ENCODE measurements at places on chromosomes 13 and 19.

DNA sequence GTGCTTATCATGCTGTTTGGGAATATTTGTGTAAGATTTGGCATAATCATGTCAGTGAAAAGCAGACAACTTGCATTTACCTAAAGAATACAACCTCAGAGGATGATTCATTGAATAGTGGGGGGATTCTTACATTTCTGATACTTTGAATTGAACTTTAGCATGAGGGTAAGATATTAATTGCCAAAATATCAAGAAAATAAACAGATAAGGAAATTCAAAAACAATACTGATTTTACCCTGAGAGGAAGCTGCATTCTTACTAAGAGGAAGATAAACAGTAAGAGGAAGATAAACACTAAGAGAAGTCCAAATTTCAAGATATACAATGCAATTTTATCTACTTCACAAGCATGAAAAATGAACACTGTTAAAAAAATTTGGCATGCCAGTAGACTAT lies 2564.3 kb upstream of the PCDH20 start:
- no peak for DNase-seq

DNA sequence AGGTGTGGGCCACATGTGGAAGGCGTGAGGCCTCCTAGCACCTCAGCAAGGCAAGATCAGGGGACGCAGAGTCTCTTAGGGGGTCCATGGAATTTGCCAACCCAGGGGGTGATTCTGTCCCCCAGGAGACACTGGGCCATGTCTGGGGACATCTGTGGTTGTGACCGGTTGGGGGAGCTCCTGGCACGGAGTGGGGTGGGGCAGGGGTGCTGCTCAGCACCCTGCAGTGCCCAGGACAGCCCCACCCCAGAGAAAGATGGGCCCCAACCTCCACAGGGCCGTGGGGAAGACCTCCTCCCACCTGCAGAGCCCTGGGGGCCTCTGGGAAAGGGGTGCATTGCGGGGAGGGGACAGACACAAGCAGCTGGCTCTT lies 4.0 kb downstream of the MKNK2 start:
- no peak for DNase-seq

DNA sequence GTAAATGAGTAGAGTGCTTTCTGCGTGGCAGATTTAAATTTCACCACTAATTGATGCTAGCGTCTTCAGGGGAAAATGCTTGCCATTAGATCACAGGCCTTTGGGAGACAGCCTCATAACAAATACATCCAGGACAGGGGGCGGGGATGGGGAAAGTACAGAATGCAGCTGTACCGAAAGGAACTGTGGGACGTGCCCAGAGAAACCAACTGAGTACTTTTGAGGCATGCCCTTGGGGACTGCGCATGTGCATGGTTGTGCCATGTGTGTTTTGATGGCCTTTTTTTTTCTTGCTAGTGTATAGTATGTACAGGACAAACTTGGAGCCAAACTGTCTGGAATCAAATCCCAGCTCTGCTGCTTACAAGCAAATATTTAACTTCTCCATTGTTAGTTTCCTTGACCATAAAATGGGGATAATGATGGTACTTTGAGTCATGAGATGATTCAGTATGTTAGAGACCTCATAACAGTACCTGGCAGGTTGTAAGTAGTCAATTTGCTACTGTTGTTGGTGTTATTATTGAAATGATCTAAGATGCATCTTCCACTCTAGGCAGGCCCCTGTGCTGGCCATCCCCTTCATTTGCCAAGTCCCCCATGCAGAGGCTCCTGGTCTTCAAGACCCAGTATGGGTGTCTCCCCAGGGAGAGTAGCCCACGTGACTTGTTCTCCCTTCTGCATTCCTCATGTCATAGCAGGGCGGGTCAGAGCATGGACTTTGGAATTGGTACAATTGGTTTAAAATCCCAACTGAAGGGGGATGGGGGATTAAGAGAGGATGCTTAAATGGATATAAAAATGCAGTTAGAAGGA lies 68.3 kb upstream of the NPAS1 start:
- DNase-seq, result no peak

DNA sequence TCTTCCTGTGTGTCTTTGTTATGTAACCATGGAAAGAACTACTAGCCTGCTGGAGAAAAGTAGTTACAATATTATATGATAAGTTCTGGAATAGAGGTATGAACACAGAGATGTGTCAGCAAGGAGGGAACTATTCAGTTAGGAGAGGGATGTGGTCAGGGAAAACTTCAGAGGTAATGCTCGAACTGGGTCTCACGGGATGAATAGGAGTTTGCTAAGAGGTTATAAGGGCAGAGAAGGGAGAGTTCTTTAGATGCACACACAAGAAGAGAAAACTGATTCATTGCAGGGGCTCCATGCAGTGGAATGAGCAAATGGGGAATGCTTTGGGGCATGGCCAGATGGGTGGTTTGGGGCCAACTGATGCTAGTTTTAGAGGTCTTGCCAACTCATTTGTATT lies 46.0 kb upstream of the SIAH3 start:
- DNase-seq, result no peak

DNA sequence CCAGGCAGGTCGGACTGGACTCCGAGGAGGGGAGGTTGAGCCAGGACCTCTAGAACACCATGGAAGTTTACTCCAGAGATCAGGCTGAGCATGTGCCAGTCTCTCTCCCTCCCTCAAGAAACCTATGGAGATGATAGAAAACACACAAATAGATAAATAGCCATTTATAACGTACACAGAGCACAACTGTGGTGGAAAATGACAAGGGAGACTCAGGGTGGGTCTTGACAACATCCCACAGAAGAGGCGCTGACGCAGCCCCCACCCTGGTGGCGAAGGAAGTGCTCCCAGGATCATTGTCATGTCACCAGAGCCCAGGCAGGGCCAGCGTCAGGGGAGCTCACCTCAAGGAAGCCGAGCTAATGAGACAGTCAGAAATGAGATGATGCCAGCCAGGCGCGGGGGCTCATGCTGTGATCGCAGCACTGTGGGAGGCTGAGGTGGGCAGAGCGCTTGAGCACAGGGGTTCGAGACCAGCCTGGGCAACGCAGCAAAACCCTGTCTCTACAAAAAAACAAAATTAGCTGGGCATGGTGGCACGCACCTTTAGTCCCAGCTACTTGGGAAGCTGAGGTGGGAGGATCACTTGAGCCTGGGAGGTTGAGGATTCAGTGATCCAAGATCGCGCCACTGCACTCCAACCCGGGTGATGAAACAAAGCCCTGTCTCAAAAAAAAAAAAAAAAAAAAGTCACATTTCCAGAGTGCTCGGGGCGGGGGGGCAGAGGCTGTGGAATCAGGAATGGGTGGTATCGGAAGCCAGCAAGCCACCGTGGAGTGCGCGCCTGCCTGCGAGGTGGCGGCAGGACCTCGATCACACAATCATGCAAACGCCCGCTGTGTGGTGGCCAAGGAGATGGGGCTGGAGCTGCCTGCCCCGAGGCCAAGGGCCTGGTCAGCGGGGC lies 178.4 kb downstream of the KDM4B start:
- no peak for DNase-seq

GRCh38 chr19:35437406-35437951 lies 10.6 kb upstream of the FFAR2 start:
- DNase-seq, result no peak

DNA sequence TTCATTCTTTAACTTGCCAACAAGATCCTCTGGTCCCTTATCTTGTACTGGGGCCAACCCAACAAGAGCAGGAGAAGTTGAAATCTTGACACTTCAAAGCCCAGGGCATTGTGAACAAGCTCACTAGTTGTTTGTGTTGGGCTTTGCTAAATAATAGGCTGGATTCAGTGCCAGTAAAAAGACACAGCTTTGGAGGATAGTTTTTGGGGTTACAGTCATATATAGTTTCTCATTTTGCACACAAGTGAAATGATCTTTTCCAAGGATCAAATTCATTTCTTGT lies 30.3 kb upstream of the LRCH1 start:
- no peak for DNase-seq

DNA sequence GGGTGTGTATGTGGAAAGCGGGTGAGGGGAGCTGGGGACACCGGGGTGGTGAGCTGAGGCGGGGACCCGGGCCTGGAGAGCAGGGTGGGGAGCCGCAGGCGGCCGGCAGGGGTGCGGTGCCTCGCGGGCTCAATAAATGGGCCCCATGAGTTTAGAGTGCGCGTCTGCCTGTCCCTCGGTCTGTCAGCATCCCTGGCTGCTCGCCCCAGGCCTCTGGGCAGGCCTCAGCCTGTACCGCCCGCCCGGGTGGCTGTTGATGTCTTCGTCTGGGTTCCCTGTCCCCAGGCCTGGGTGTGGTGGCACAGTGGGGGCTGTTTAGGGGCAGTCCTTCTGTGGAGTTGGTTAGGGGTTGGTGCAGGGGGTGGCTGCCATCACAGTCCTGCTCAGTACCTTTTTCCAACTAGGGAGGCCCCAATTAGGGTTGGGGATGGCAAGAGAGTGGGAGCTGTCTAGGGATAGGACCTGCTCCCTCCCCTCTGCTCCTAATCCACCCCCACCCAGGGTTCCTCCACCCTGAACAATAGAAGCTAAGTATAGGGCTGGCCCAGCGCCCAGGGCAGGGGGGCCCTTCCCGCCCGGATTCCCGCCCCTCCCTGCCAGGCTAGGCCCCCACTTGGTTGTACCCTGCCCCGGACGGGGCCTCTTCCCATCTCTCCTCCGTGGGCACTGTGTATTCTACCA lies 12.2 kb downstream of the CIC start:
- DNase-seq, result no peak

DNA sequence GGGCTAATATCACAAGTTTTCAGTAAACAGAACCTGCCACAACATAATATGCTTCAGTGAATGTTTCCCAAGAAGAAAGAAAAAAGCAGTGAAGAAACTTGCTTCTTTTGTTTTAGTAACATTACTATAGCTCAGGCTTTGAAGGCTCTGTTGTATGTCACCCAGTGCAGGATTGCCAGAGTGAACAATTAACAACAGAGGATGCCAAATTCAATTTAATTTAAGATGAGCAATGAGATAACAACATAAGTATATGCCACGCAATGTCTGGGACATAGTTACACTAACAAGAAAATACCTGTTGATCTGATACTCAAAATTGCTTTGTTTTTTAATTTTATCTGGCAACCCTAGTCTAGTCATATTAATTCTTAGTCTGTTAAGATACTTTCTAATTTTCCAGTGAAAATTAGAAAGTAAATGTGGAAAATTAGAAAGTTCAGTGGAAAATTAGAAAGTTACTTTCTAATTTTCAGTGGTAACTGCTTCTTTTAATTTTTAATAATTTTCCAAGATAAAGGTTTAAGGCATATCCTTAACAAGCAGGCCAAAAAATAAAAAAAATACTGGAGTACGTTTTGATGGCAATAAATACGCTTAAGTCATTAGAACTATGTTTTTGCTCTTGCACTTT lies 336.3 kb downstream of the SLITRK6 start:
- DNase-seq, result no peak
